Stimulated activated CD8-positive, alpha-beta memory T cell treated with anti-CD3 and anti-CD28 coated beads, Interleukin-7, amount 100 ng/mL, for 4 hours (primary cell): ENCODE measurements at places on chromosomes 2 and 18.

DNA sequence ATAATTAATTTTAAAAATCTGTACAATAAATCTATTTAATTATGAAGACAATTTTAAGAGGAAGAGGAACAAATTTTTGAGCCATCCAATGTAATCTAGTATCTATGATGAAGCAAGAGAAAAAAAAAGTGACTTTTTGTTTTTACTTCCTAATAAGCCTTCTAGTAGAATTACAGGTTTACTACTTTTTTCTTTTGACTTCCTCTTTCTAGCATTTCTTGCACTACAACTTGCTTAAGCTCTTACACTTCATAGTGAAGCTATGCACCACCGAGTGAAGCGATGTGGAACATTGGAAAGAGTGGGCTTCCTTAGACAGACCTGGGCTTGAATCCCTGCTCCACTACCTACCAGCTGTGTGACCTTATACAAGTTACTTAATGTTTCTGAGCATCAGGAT is 2.1 kb downstream of the SERPINB2 start:
- no peak for DNase-seq

GRCh38 chr18:40048886-40049650 is 1906.0 kb upstream of the PIK3C3 start:
- no peak for DNase-seq

GRCh38 chr2:128362889-128363228 is 44.2 kb upstream of the HS6ST1 start:
- no peak for DNase-seq

DNA sequence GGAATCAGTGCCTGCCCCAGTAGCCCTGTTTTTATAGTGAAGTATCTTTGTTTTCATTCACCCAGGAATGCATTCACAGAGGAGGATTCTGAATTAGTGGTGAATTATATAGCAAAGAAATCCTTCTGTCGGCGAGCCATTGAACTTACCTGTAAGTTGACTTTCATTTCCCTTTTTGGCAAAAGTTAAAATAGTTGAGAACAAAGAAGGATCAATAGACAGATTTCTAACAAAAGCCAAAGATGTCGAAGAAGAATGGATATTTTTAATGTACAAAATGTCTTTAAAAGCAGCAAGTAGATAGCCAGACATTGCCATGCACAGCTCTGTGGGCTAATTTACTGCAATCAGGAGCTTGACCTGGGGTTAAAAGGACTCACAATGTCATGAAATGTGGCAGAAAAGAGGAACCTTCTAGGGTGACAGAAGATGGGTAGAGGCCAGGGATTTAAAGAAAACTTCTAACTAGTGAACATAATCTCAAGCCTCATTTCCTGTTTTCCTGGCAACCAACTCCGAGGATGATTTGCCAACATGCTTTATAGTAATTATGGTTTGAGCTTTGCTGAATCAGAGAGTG is 53.8 kb upstream of the TMEM87B start:
- no peak for DNase-seq

DNA sequence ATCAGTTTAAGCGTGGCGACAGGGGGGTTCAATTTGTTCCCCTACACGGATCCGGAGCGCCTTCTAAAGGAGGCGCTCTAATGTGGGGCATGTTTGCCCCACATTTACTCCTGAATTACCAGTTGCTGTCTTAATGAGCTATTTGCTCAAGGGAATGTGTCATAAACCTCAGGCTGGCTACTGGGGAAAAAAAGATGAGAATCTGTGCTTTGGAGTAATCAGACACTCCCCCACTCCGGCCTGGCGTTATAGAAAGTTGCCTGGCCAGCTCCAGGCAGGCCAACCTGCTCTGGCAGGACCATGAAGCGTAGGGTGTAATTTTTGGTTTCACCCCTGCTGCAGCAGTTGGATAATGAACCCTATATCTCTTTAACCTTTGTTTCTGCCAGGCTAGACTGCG is 31.0 kb upstream of the MAP3K20 start:
- DNase-seq = no peak

- no peak for DNase-seq
Observed at GRCh38 chr18:30465096-30465495, 577.4 kb downstream of the DSC3 start.

GRCh38 chr18:23588836-23589560 is 2.7 kb upstream of the NPC1 start:
- DNase-seq = no peak

GRCh38 chr2:71730785-71731383 is 277.5 kb downstream of the DYSF start:
- DNase-seq = no peak

DNA sequence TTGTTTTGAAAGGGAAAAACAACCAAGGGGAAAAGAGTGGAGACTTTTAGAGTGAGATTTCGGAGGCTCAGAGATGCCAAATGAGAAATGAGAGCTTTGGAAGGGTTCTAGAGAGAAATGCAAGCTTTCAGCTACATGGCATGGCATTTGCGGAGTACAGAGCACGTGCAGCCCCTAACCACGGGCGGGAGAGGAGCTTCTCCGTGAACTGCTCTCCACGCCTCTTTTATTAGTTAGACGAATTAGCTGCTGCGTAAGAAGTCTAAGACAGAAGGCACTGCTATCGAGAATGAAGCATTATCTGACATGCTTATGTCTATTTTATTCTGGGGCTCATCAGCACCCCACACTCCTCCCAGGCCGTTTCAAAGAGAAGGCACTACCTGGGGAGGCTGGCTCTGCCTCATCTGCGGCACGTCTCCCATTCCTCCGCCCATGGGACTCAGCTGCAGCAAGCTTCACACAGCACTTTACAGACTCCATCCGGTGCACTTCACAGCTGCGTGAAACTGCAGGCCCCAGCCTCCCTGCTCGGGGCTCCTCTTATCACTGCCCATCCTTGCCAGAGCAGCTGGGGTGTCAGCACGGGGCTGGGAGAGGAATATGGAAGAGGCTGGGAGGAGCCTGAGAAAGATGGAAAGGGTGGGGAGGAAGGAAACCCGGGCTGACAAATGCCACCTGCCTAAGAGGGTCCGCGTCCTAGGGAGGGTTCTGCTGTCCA is 207.3 kb upstream of the APCDD1 start:
- no peak for DNase-seq

DNA sequence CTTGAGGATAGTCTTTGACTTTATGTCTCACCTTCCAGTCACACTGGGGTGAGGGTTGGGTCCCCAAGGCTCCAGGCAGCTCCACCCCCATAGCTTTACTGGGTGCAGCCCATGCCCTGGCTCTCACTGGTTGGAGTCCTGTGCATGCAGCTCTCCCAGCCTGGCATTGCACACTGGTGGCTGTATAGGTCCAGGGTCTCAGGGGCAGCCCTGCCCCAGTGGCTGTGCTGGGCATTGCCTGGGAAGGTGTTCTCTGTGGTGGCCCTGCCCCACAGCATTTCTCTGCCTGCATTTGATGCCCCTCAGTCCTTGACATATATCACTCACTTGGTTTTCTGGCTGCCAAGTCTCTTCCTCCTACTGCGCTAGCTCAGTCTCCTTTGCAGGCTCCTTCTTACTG is 21.2 kb downstream of the MPHOSPH10 start:
- DNase-seq = no peak

- no peak for DNase-seq
Observed at GRCh38 chr2:44778671-44779476, 162.6 kb upstream of the SIX3 start.

DNA sequence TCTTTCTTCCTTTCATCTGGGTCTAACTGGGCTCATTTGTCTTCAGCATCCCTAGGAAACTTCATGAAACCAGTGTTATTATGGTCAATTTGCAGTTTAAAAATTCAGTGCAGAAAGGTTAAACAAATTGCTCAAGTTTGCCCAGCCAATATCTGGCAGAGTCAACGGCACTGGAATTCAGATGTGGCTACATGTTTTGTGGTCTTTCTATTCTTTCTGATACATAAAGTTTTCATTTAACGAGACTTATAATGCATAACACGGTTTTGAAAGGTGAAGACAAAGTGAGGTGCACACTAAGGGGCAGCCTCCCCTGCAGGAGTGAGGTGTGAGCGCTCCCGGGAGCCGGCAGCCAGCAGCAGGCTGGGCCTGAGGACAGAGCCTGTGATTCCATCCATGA is 164.6 kb downstream of the RTP5 start:
- DNase-seq = no peak

DNA sequence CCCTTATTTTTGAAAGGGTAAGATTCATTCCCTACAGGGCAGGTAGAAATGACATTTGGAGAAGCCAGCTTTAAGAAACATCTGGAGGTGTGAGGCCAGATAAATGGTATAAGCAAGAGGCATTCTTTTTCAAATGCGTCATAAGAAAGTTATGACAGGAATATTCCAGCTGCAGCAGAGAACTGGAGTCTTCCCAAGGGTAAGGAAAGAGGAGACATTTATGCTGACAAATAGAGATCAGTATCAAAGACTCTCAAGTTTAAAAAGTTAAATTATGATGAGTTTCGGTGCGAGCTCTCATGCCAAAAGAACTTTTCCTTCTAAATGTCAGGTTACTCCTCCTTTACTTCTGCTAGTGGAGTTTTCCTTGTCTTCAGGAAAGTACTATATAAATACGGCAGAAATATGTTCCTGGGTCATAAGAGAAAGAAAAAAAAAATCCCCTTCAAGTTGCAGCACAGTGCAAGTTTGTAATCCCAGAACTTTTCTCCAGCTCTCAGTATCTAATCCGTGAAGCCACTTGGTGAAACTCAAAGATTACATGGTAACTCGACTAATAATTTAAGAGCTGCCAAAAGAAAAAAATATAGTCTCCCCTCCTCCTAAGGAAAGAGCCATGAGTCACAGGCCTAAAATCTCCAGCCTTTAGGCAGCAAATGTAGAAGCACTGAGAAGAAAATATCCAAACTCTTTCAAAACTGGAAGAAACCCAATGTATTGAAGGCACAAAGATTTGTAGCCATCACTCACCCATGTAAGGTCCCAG is 428.1 kb downstream of the MEIS1 start:
- DNase-seq = no peak

GRCh38 chr2:105297216-105297615 is 32.3 kb downstream of the TGFBRAP1 start:
- DNase-seq = no peak

DNA sequence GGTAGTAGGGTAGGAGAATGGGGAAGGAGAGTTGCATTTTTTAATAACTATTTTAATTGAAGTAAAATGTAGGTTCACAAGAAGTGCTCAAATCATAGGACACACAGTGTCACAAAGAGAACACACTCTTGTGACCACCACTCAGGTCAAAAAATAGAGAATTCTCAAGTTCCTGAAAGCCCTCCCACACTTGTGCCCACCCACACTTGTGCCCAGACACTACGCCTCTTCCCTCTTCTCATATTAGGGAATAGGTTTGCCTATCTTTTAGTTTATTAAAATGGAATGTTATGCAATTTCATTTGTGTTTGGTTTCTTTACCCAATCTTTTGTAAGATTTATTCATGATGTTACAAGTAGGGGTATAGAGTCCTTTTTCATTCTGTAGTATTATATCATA is 67.2 kb downstream of the UGGT1 start:
- no peak for DNase-seq

DNA sequence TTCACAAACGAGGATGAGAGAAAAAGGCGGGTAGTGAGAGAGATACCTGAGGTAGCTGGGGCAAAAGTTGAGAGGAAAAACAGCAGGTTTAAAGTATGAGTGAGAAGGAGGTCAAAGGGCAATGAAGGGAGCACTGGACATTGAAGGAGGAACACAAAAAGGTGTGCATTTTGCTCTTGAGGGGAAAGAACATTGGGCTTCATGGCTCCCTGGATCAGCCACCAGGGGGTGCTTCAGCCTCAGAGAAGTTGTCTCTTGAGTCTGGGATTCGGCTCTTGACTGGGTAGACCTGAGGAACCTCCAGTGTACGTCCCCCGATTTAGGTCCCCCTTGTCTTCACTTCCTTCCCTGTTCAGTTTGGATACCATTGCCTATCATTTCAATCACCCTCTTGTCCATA is 128.5 kb downstream of the RAPGEF4 start:
- no peak for DNase-seq

GRCh38 chr2:143321994-143322393 is 192.8 kb downstream of the ARHGAP15 start:
- no peak for DNase-seq

- no peak for DNase-seq
Observed at GRCh38 chr18:8966821-8967220, 135.7 kb upstream of the NDUFV2 start.

DNA sequence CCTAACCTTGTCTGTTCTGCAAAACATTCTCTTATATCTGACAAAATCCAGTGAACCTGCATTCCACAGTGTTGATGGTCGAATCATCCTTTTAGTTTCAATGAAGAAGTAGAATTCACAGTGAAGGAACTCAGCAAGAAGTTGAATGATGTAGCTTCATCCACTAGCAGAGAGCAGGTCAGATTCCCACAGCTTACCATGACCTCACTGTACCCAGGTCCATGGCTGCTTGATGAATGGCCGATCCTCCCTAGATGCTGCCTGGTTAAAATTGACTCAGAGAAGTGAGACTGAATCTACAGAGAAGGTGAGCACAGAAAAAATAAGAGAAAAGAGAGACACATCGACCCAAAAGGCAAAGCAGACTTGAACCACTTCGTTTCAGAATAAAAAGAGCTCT is 906.0 kb upstream of the CHAC2 start:
- DNase-seq = no peak

DNA sequence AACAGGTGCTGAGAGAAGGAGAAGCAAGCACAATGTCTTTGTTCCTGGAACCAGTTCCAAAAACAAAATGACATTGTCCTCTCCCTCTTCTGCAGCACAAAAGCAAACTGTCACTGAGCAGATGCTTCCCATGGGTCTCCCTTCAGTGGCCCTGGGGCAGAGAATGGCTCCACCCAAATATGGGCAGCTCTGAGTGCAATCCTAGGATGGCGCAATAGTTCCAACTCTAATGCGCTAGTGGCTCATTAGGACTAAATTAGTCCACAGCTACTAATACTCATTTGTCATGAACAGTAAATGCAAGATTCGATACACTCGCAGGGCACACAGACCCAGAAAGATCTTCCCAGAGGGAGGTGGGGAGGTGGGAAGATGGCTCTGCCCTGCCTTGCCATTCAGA is 205.2 kb upstream of the CHAC2 start:
- DNase-seq = no peak

- no peak for DNase-seq
Observed at GRCh38 chr2:10132996-10133647, 10.6 kb downstream of the RRM2 start.

DNA sequence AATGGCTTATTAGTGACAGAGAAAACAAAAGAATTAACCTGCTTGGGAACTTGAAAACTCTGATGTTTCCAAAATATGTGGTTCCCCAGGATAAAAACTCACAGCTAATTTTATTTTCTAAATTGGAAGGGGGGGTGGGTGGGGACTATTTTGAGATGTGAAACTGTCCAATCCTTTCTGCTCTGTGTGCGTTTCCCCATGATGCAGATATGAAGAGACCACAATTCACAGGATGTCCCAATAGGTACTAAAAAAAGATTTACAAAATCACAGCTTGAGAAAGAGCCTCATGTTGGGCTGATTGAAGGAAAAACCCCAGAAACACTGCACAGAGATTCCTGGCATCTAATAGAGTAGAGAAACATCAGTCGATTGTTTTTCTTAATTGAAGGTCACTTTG is 273.2 kb downstream of the ARHGAP15 start:
- no peak for DNase-seq
